ENCODE measurements at places on chromosomes 12 and 14.

GRCh38 chr12:42130672-42131402 is 13.8 kb downstream of the GXYLT1 start:
- DNase-seq, result no peak

DNA sequence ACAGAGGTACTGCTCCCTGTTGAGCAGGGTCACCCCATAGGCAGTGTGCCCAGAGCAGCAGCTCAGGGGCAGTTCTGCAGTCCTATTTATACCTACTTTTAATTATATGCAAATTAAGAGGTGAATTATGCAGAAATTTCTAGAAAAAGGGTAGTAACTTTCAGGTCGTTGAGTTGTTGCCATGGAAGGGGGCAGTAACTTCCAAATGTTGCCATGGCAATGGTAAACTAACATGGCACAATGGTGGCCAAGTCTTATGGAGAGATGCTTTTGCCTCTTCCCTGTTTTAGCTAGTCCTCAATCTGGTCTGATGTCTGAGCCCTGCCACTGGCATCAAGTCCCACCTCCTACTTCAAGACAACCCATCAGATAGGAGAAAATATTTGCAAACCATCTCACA is 30.4 kb upstream of the P2RX7 start:
- DNase-seq, result no peak

- no peak for DNase-seq
These were observed 53.6 kb downstream of the TPCN1 start for GRCh38 chr12:113274848-113275247.

DNA sequence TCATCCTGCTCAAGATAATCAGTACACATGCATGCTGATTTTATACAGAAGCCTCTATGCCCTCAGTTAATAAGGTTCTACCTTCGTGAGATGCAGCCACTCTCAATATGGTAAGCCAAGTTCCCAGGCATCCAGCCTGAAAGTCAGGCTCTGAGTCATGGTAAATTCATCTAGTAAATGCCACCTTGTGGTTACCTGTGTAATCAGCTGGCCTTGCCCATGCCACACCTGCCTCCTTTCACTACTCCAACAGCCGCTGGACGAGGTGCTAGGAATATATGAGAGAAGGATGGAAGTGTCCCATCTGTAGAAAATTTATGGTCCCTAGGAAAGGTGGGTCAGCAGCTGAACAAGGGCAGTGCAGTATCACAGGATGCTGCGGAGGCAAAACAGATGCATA is 207.3 kb downstream of the SSPN start:
- DNase-seq, result no peak

DNA sequence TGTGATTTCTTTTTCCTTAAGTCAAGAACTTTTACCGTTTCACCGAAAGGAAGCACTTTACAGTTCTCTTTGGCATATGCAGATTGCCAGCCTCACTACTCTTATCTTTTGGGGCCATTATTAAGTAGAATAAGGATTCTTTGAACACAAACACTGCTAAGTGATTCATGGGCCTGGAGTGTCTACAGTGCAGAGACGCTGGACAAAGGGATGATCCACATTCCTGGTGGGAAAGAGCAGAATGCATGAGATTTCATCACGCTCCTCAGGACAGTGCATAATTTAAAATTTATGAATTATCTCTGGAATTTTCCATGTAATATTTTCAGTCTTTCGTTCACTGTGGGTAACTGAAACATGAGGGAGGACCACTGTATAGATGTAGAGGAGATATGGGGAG is 90.2 kb downstream of the TTLL5 start:
- DNase-seq, result no peak

DNA sequence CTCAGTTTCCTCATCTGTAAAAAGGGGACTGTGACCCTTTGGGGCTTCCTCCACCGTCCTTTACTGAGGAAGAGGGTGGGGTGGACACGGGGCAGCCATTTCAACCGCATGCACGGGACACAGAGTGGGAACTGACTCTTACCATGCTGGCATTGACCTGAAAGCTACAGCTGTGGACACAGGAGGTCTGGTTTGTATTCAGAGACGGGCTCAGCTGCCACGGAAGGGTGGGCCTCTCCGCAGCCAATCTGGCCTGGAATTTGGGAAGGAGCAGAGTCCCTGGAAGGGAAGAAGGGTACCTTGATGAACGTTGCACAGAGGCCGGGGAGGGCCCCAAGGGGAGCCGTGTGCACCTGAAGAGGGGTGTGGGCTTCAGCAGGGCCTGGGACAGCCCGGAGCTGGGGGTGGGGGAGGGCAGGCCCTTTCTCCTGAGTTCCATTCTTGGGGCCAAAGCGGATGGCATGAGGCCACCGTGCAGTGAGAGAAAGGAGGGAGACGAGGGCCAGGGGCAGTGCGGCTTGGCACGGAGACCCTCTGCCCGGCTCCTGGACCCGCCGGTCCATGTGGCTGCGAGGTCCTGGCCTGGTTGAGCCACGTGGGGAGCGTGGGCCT is 14.5 kb downstream of the TNFAIP2 start:
- DNase-seq, result no peak

- no peak for DNase-seq
These were observed 31.5 kb downstream of the HEATR5A start for GRCh38 chr14:31388687-31389413.
